ENCODE measurements at places on chromosomes 6 and 20.

DNA sequence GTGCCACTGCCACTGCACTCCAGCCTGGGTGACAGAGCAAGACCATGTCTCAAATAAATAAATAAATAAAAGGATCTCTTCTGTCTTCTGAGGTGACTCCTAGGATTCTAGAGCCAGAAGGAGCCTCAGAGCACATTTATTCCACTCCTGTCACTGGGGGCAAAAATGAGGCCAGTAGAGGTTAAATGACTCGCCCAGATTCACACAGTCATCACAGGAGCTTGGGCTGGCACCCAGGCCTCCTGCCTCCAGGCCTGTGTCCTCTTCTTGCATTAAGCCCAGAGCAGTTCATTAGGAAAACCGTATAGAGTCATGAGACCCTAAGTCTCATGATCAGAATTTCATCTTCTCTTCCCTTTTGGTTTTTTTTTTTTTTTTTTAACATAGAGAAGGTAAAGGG, 243.3 kb downstream of the NRN1 start:
- DNase-seq, result no peak

GRCh38 chr6:63565727-63566596, 6.3 kb upstream of the LOC128125822 start:
- DNase-seq, result no peak

DNA sequence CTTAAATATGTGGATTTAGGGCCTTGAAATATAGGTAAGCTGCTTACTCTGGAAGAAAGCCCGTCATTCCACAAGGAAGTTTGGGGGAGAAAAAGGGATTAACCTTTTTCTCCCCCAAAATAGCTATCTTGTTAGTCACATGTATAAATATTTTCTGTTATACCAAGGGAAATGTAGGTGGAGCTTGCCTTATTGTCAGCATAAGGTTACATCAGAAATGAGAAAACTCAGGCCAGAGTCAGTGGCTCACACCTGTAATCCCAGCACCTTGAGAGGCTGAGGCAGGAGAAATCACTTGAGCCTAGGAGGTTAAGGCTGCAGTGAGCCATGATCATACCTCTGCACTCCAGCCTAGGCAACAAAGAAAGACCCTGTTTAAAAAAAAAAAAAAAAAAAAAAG, 129.9 kb downstream of the LRFN2 start:
- DNase-seq, result no peak

DNA sequence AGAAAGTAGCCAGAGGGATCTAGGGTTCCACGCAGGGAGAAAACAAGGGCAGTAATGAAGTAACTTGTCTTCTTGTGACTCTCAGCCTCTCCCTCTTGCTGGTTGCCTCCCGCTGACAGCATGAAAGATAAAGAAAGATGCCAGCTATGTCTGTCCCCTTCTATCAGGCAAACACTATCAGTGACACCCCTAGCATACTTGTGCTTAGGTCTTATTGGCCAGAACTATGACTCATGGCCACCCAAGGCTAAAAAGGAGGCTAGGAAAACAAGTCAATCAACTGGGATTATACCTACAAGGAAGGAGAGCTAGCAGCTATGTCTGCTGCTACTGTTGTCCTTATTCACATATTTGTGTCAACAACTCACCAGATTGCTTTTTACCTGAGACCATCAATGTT, 206.8 kb upstream of the SOX4 start:
- no peak for DNase-seq

- peak; percentile 25 for DNase-seq
Observed at GRCh38 chr20:830011-830521, 3.4 kb upstream of the FAM110A start.
